ENCODE measurements at places on chromosomes 3 and 15. TPM values are rescaled to one million over a fixed set of nuclear protein-coding genes. Genes with fewer than 3 reads are reported as not detected.

GOLGA6B gene
- polyA plus RNA-seq = not detected

TMC3 gene
- 0.19 TPM for polyA plus RNA-seq

PAK6 gene
- 8.2 TPM for polyA plus RNA-seq

SERPINI1 gene
- 19.4 TPM for polyA plus RNA-seq

PLIN1 gene
- polyA plus RNA-seq = 2.6 TPM

FBXO45 gene
- polyA plus RNA-seq = 6.8 TPM

ZNF592 gene
- 14.4 TPM for polyA plus RNA-seq

PAQR9 gene
- polyA plus RNA-seq = 3.8 TPM

NR2E3 gene
- polyA plus RNA-seq = 0.36 TPM

MGLL gene
- polyA plus RNA-seq = 21.4 TPM

DZIP1L gene
- 4.0 TPM for polyA plus RNA-seq

GABRG3 gene
- 0.83 TPM for polyA plus RNA-seq

IL17RE gene
- polyA plus RNA-seq = 6.8 TPM

FANCD2OS gene
- polyA plus RNA-seq = not detected

CHDH gene
- polyA plus RNA-seq = 29.1 TPM

GTPBP8 gene
- polyA plus RNA-seq = 11.8 TPM

GPR149 gene
- not detected for polyA plus RNA-seq

CAPN7 gene
- 24.3 TPM for polyA plus RNA-seq

TCTA gene
- polyA plus RNA-seq = 30.1 TPM

TM4SF18 gene
- 1.5 TPM for polyA plus RNA-seq

TMEM266 gene
- polyA plus RNA-seq = 0.39 TPM

C3orf70 gene
- 1.1 TPM for polyA plus RNA-seq

FAM131A gene
- polyA plus RNA-seq = 12.2 TPM

TBC1D2B gene
- 29.3 TPM for polyA plus RNA-seq

PIK3CB gene
- polyA plus RNA-seq = 14.3 TPM

TEX55 gene
- polyA plus RNA-seq = not detected

C2CD4B gene
- polyA plus RNA-seq = 6.2 TPM

GOLGA6L7 gene
- polyA plus RNA-seq = not detected

LYZL4 gene
- not detected for polyA plus RNA-seq

LRRC34 gene
- 0.50 TPM for polyA plus RNA-seq

OR5K4 gene
- not detected for polyA plus RNA-seq

SPRED1 gene
- 8.2 TPM for polyA plus RNA-seq

GOLGA8K gene
- 0.15 TPM for polyA plus RNA-seq

CD80 gene
- polyA plus RNA-seq = not detected

NRROS gene
- polyA plus RNA-seq = not detected

CHL1 gene
- not detected for polyA plus RNA-seq

C3orf85 gene
- polyA plus RNA-seq = 52.2 TPM

SOX14 gene
- polyA plus RNA-seq = 0.18 TPM

MORC1 gene
- polyA plus RNA-seq = 2.8 TPM

GOLGA8O gene
- polyA plus RNA-seq = 0.07 TPM

PCOLCE2 gene
- 5.5 TPM for polyA plus RNA-seq

LRRN1 gene
- polyA plus RNA-seq = 25.6 TPM

ALS2CL gene
- polyA plus RNA-seq = 17.2 TPM

ECE2 gene
- polyA plus RNA-seq = not detected

LMOD3 gene
- polyA plus RNA-seq = not detected

LIPC gene
- polyA plus RNA-seq = 34.3 TPM

ITIH1 gene
- 160 TPM for polyA plus RNA-seq

DCLK3 gene
- not detected for polyA plus RNA-seq
